Gastrocnemius medialis (tissue), 4 donors: ENCODE measurements at places on chromosomes 5 and 9. TPM values are rescaled to one million over a fixed set of nuclear protein-coding genes. Genes with fewer than 3 reads are reported as not detected.

Gene SLC45A2
- total RNA-seq, result not detected

Gene ARHGEF37
- total RNA-seq, result 9.5 TPM

Gene AQP7
- 4.5 TPM for total RNA-seq

Gene MED7
- total RNA-seq, result 9.2 TPM

Gene KCNN2
- not detected for total RNA-seq

- no peak overlapping the region for H3K27ac ChIP-seq
- no peaks in the 10 kb centered on the region for H3K36me3 ChIP-seq
- H3K4me1 ChIP-seq, result no peaks in the 10 kb centered on the region
- no peaks in the 10 kb centered on the region for H3K27me3 ChIP-seq
Measured at GRCh38 chr9:12973710-12974109, 198.9 kb downstream of the LURAP1L start.

GRCh38 chr5:5271786-5272321, 131.7 kb downstream of the ADAMTS16 start:
- H3K27ac ChIP-seq, result no peak overlapping the region
- no peak overlapping the region for H3K4me3 ChIP-seq
- no peaks in the 10 kb centered on the region for H3K27me3 ChIP-seq
- H3K36me3 ChIP-seq, result no peaks in the 10 kb centered on the region
- DNase-seq, result no peak
- H3K4me1 ChIP-seq, result no peaks in the 10 kb centered on the region

DNA sequence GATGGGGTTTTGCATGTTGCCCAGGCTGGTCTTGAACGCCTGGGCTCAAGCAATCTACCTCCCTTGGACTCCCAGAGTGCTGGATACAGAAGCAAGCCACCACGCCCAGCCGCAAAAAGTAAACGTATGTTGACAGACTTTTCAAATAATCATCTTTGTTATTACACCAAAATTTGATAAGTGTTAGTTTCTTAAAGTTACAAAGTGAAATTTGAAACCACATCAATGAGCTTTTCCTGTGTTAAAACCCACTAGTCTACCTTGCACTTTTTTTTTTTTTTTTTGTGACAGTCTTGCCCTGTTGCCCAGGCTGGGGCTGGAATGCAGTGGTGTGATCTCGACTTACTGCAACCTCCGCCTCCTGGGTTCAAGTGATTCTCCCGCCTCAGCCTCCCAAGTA, 29.9 kb downstream of the SPACA9 start:
- DNase-seq, result no peak
- peaks cover 5% of the 10 kb centered on the region for H3K36me3 ChIP-seq
- H3K27me3 ChIP-seq, result no peaks in the 10 kb centered on the region
- H3K4me3 ChIP-seq, result no peak overlapping the region
- H3K4me1 ChIP-seq, result no peaks in the 10 kb centered on the region

DNA sequence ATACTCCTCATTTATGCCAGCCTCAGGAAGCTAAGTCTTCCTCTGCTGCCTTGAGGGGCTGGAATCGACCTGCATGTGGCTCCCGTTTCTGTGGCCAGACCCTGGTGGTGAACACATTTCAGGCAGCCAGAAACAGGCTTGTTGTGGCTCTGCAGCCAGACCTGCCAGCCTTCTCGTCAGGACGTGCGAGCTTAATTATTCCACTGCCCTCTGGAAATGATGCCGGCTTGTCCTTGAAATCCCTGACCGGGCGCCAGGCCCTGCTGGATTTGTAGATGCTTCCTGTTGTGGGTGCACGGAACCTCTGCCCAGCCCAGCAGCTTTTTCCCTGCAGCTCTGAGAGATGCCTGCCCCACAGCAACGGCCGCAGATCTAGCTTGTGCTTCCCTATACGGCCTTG, 41.6 kb downstream of the PDZD2 start:
- H3K27ac ChIP-seq, result no peak overlapping the region
- no peaks in the 10 kb centered on the region for H3K4me1 ChIP-seq
- DNase-seq, result no peak
- no peak overlapping the region for H3K4me3 ChIP-seq

GRCh38 chr9:2939368-2939767, 95.5 kb upstream of the PUM3 start:
- H3K4me1 ChIP-seq, result no peaks in the 10 kb centered on the region
- no peaks in the 10 kb centered on the region for H3K36me3 ChIP-seq
- H3K27me3 ChIP-seq, result no peaks in the 10 kb centered on the region
- no peak for DNase-seq
- H3K27ac ChIP-seq, result no peak overlapping the region
- no peak overlapping the region for H3K4me3 ChIP-seq

- H3K4me1 ChIP-seq, result peaks cover 27% of the 10 kb centered on the region
- no peak overlapping the region for H3K4me3 ChIP-seq
- H3K36me3 ChIP-seq, result no peaks in the 10 kb centered on the region
- no peak overlapping the region for H3K27ac ChIP-seq
- DNase-seq, result no peak
Measured at GRCh38 chr5:139744471-139745131, 51.0 kb upstream of the PSD2 start.

DNA sequence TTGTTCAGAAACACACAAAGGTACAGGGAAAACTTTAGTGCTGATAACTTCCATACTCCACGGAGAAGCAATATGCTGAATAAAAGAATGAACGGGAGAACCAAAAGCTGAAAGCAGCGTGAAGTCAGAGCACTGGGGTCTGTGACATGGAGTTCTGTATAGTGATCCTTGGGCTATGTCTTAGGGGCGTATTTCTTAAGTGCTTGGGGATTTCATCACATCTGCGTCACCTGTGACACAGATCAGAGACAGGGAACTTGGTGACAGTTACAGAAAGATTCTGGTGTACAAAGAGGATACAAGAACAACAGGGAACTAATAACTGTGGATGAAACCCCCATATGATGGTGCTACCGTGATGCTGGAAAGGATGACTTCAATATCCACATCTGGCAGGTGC, 81.9 kb downstream of the MARCHF3 start:
- no peak overlapping the region for H3K4me3 ChIP-seq
- no peaks in the 10 kb centered on the region for H3K27me3 ChIP-seq
- no peak overlapping the region for H3K27ac ChIP-seq
- H3K4me1 ChIP-seq, result no peaks in the 10 kb centered on the region
- DNase-seq, result no peak
- H3K36me3 ChIP-seq, result no peaks in the 10 kb centered on the region

DNA sequence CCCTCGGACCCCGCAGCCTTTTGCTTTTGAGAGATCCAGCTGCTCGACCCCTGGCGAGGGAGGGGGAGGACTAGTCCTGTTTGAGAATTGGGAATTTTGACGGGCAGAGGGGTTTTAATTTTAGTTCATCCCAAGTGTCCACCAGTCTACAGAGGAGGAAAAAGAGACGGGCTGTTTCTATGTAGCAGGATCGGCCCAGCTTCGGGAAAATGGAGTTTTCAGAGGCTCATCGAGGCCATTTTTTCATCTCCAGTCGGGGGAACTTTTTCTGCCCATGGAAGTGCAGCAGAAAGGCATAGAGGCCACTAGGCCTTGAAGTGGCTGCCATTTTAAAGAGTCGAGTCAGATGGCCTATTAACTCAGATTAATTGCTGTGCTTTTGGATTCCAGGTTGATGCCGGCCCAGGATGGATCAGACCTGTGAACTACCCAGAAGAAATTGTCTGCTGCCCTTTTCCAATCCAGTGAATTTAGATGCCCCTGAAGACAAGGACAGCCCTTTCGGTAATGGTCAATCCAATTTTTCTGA, 1.2 kb downstream of the NSD1 start:
- DNase-seq, result no peak
- peak overlapping the region; percentile 89 for H3K27ac ChIP-seq
- peaks cover 44% of the 10 kb centered on the region for H3K4me1 ChIP-seq

- H3K4me1 ChIP-seq, result peaks cover 6% of the 10 kb centered on the region
- H3K36me3 ChIP-seq, result no peaks in the 10 kb centered on the region
- DNase-seq, result no peak
- H3K4me3 ChIP-seq, result no peak overlapping the region
- H3K27me3 ChIP-seq, result no peaks in the 10 kb centered on the region
- H3K27ac ChIP-seq, result no peak overlapping the region
Measured at GRCh38 chr9:97384406-97385262, 27.3 kb upstream of the TDRD7 start.

- no peak overlapping the region for H3K27ac ChIP-seq
- H3K36me3 ChIP-seq, result no peaks in the 10 kb centered on the region
- DNase-seq, result no peak
- H3K4me1 ChIP-seq, result peaks cover 4% of the 10 kb centered on the region
- no peak overlapping the region for H3K4me3 ChIP-seq
Measured at GRCh38 chr9:967436-967835, 9.0 kb upstream of the DMRT3 start.

DNA sequence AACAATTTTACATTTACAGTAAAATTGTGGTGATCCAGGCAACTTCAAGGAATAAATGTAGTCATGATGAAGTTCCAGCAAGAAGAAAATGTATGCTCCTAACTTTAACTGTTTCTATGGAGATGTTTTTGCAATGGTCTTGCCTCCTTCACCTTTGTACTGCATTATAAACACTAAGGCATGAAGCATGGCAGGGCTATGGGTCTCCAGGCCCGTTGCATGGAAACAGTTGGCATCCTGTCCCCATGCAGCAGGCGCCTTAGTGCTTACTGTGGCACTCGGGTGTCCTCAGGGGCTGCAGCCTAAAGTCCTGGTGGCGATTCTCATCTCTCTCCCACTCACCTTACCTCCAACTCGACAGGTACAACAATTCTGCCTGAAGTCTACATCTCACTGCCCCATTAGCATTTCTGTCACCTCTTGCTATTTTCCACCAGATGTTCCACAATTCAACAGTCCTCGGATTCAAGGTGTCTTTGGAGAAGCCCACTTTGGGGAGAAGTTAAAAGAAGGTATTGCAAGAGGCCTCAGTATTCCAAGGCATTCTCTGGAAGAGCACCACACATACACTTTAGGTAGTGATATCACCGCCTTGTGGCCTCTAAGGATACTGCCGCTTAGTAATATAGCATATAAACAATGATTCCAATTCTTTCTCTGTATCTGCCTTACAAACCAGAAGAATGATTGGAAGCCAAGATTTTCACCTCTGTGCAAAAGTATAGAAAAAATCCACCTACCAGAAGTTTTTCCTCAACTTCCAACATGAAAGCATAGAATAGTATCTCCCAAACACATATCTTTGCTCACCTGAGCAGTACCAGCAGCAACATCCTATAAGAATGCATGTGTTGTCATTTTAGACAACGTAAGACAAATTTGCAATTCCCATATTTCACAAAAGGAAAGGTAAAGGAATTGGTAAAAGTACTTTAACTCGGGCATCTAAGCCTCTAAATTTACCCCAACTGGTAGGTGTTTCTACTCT, 5.1 kb downstream of the LIFR start:
- no peaks in the 10 kb centered on the region for H3K27me3 ChIP-seq
- H3K4me1 ChIP-seq, result peaks cover 57% of the 10 kb centered on the region
- DNase-seq, result no peak
- peak overlapping the region; percentile 15 for H3K4me3 ChIP-seq

- H3K36me3 ChIP-seq, result no peaks in the 10 kb centered on the region
- H3K4me1 ChIP-seq, result no peaks in the 10 kb centered on the region
- no peak for DNase-seq
- no peak overlapping the region for H3K4me3 ChIP-seq
- H3K27me3 ChIP-seq, result no peaks in the 10 kb centered on the region
- no peak overlapping the region for H3K27ac ChIP-seq
Measured at GRCh38 chr9:77770340-77770739, 122.2 kb upstream of the GNA14 start.

- no peaks in the 10 kb centered on the region for H3K27me3 ChIP-seq
- no peak overlapping the region for H3K4me3 ChIP-seq
- no peak overlapping the region for H3K27ac ChIP-seq
- H3K36me3 ChIP-seq, result no peaks in the 10 kb centered on the region
Measured at GRCh38 chr9:32566770-32567169, 6.2 kb downstream of the NDUFB6 start.

GRCh38 chr9:109253637-109254284, 67.1 kb downstream of the EPB41L4B start:
- H3K27ac ChIP-seq, result peak overlapping the region; percentile 52
- H3K4me1 ChIP-seq, result no peaks in the 10 kb centered on the region

GRCh38 chr5:10161778-10162177, 87.9 kb downstream of the ATPSCKMT start:
- no peaks in the 10 kb centered on the region for H3K27me3 ChIP-seq
- H3K36me3 ChIP-seq, result no peaks in the 10 kb centered on the region
- H3K27ac ChIP-seq, result no peak overlapping the region
- DNase-seq, result no peak

DNA sequence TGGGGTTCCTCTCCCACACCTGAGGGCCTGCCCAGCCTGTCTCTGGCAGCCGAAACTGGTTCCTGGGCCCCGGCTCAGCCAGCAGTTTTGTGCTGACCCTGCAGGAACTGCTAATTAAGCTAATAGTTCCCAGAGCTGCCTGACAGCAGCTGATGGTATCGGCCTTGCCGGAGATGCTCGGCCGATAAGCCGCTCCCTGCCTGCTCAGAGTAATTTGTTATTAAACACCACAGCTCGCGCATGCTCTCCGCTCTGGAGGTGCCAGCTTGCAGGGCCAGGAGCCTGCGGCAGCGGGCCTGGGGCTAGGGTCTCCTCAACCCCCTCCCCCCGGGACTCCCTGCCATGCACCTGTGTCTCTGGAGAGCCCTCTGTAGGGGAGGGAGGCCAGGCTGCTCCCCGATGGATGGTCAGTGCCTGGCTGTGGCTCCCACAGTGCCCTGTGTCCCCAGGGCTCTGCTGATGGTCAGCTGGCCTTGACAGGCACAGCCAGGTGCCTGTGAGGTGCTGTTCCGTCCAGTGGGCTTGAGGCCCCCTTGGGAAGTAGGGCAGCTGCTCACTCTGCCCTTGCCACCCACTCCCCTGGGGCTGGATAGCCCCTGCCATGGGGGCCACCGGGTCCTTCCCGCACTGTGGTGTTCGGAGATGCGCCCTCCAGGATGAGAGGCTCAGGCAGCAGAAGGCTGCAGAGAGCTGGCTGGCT, 41.7 kb downstream of the RXRA start:
- DNase-seq, result no peak
- peaks cover 92% of the 10 kb centered on the region for H3K4me1 ChIP-seq
- H3K27ac ChIP-seq, result peak overlapping the region; percentile 97

- no peaks in the 10 kb centered on the region for H3K27me3 ChIP-seq
- H3K27ac ChIP-seq, result peak overlapping the region; percentile 67
- peaks cover 52% of the 10 kb centered on the region for H3K4me1 ChIP-seq
- no peaks in the 10 kb centered on the region for H3K36me3 ChIP-seq
Measured at GRCh38 chr5:157574456-157575380, 857 bp downstream of the ADAM19 start.

- H3K36me3 ChIP-seq, result no peaks in the 10 kb centered on the region
- no peaks in the 10 kb centered on the region for H3K4me1 ChIP-seq
- no peaks in the 10 kb centered on the region for H3K27me3 ChIP-seq
- no peak for DNase-seq
- no peak overlapping the region for H3K4me3 ChIP-seq
- H3K27ac ChIP-seq, result no peak overlapping the region
Measured at GRCh38 chr5:173187054-173187743, 42.9 kb downstream of the BNIP1 start.
